Suppressor macrophage treated with lipopolysaccharide for 4 hours (primary cell): ENCODE measurements at places on chromosomes 2 and 18.

- no peak for DNase-seq
These were observed 36.0 kb downstream of the LBH start for GRCh38 chr2:30267161-30267975.

DNA sequence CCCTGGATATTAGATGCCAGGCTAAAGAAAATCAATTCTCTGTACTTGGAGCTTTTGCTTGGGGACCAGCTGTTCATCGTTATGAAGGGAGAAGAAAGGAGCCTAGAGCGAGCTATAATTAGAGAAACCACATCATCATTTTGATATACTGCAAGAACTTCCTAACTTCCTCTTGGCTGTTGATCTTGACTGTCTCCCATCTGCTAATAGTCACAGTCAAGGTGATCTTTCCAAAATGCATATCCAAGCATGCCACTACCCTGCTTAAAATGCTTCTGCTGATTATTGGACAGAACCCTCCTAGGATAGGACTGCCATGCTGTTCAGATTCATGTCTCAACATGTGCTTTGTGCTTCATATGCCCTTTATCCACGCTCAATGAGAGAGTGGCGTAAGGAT lies 54.8 kb downstream of the RAPGEF4 start:
- no peak for DNase-seq

- DNase-seq, result no peak
These were observed 26.2 kb downstream of the CYP27C1 start for GRCh38 chr2:127193967-127194280.

DNA sequence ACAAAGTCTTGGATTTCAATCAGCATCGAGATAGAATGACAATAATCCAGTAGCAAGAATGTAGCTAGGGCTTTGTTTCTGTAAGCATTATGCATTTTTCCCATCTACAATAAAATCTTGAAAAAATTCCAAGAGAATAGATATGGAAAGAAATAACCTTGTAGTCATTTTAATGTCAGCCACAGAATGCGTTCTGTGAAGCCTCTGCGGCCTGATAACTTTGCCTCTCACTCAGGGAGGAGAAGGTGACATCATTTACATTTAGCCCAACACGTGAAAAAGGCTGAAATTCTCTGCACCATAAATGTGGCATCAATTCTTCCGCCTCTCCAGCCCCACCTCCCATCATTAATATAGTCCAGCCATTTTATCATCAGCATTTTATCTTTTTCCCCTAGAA lies 19.1 kb upstream of the DYNC1I2 start:
- no peak for DNase-seq

- no peak for DNase-seq
These were observed 23.5 kb upstream of the SKOR2 start for GRCh38 chr18:47274961-47275360.

DNA sequence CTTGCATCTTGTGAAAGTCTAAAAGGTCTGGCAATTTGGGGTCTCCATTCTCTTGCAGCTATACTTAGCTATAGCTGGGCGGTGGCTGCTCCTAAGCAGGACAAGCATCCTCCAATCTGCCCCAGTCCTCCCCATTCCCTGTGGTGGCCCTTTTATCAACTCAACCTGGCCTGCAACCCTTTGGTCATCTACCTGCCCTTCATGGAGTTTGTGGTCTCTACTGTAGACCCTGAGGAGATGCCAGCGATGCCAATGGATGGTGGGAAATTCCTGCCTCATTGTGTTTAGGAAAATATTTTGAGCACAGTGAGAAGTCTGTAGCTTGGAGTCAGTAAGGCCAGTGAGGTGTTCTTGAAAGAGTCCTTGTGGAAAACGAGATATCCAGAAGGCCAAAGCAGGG lies 143.4 kb downstream of the CAPN13 start:
- DNase-seq, result no peak

DNA sequence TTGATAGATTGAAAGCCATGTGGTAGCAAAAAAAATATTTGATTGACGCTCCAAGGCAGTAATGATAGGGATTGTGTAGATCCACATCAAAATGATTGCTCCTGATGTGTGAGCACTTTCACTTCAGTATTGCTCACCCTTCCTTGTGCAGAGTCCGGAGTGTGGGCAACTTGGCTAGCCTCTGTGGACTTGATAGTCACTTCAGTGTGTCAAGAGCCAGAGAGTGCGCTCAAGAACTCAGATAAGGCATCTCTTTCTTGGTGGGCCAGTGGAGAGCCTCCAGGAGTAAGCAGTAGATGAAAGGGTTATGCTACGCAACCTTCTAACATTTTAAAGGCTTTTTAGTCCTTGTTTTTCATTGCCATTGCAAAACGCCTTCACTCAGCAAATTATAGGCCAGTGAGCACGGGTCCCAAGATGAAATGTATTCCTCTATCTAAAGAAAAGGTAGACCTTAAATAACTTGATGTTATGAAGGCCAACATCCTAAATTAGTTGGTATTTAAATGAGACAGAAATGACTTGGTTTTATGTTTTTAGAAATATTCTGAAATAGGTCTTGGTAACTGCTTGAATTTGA lies 84.4 kb downstream of the MEIS1 start:
- DNase-seq, result no peak

DNA sequence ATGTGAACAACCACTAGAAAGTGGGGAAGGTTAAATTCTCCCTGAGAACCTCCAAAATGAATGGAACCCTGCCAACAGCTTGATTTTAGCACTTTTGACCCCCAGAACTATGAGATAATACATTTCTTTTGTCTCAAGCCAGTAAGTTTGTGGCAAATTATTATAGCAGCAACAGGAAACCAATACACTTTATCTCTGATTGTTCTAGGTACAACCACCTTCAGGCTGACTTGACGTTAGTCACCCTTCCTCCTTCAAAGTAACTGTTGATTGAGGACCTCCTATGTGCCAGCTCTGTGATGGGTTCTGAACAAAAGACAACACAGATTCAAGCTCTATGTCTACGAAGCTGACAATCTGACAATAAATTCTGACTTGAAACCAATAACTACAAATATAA lies 318.9 kb downstream of the NCKAP5 start:
- DNase-seq, result no peak
